Uterus (tissue), 4 donors: ENCODE measurements at places on chromosomes 12 and 14. TPM values are rescaled to one million over a fixed set of nuclear protein-coding genes. Genes with fewer than 3 reads are reported as not detected.

DNA sequence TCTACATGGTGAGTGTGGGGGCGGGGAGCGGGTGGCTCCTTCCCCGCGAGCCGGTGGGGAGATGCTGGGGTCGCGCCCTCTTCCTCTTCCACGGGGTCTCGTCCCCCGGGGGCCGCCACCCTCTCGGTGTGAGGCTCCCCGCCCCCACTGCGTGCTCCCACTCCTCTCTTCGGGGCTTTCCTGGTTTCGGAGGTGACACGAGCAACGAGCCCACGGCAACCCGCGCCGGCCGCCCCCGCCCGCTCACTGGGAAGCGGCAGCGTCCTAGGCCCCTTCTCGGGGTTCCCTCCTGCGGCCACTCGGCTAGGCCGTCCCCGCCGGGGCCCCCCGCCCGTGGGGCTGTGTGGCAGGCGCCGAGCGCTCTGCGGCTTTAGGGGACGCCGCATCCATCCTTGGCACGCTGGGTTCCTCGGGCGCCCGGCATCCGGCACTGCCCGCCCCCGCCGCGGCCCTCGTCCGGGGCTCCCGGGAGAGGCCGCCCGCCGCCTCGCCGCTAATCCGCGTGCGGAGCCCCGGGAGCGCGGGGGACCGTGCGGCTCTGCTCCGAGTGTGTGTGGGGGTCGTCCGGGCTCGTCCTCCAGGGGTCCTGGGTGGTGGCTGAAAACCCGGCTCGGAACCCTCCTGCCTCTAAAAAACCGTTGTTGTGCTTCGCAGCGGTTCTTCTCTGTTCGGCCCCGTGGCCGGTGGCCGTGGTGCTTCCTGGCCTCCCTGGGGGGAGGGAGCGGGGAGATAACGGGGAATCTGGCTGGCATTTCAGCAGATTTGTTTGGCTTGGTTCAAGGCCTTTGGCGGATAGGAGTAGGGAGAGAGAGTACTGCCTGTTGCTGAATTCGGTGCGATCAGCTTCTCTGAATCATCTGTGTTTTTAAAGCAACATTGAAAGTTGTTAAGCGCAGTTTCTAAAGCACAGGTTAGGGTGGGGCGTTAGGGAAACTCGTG is 1.0 kb downstream of the PCNX1 start:
- peak overlapping the region; percentile 87 for H3K4me3 ChIP-seq
- peak overlapping the region; percentile 98 for H3K27ac ChIP-seq
- H3K4me1 ChIP-seq: peaks cover 8% of the 10 kb centered on the region
- H3K36me3 ChIP-seq: no peaks in the 10 kb centered on the region

GRCh38 chr12:31590642-31591379 is at the start of gene DENND5B:
DENND5B (minus strand) TSS chr12:31591136; CDS start chr12:31590832, 304 bp downstream.
- H3K27me3 ChIP-seq: no peaks in the 10 kb centered on the region
- peak within 1 kb of the TSS; percentile 91 for H3K4me3 ChIP-seq
- H3K36me3 ChIP-seq: no peaks in the 10 kb centered on the region
- peak within 1 kb of the TSS; percentile 96 for H3K27ac ChIP-seq
- H3K4me1 ChIP-seq: no peaks in the 10 kb centered on the region

DNA sequence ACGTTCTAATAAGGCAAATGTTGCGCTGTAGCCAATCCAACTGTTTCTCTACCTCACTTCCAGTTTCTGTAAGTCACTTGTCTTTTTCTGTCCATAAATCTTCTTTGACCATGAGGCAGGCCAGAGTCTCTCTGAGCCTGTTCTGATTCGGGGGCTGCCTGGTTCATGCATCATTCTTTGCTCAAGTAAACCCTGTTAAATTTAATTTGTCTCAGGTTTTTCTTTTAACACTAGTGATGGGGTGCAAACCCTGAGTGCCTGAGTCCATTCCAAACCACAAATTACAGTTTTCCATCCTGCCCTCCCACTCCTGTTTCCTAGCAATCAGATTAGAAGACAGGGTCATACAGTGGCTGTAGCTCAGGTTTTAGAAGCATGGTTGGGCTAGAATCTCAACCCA is 41.9 kb downstream of the VWF start:
- H3K4me3 ChIP-seq: no peak overlapping the region
- peak overlapping the region; percentile 39 for H3K27ac ChIP-seq
- no peaks in the 10 kb centered on the region for H3K36me3 ChIP-seq
- peaks cover 7% of the 10 kb centered on the region for H3K4me1 ChIP-seq
- no peak for DNase-seq

PAX9 gene
- 0.29 TPM for total RNA-seq

DNA sequence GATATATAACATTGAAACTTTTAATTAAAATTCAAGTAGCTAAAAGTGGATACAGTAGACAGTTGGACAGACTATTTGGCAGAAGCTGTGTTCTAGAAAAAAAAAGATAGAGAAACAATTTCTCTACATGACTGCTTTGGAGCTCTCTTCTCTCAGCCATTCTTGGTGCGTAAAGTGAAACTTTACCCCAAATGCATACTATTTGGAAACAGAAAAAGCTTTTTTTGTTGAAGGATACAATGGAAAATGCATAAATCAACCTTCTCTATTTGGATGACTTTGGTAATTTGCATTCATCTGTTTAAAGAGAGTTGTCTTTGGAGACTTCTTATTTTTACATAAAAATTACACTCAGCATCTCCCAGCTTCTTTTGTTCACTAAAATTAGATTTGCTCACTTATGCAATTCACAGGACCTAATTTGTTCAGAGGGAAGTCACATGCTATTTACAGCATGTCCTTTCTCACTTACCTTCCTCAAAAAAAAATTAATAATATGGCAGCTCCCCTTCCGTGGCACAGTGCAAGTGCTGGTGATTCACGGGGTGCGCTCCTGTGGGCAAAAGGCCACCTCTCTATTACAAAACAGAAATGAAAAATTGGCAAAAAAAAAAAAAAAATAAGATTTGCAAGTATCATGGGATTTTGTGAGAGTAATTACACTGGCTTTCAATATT is 498.9 kb downstream of the RERGL start:
- no peaks in the 10 kb centered on the region for H3K27me3 ChIP-seq
- DNase-seq: no peak
- H3K4me3 ChIP-seq: no peak overlapping the region
- no peaks in the 10 kb centered on the region for H3K36me3 ChIP-seq
- no peak overlapping the region for H3K27ac ChIP-seq
- H3K4me1 ChIP-seq: no peaks in the 10 kb centered on the region

PLEKHD1 gene
- not detected for total RNA-seq

DNA sequence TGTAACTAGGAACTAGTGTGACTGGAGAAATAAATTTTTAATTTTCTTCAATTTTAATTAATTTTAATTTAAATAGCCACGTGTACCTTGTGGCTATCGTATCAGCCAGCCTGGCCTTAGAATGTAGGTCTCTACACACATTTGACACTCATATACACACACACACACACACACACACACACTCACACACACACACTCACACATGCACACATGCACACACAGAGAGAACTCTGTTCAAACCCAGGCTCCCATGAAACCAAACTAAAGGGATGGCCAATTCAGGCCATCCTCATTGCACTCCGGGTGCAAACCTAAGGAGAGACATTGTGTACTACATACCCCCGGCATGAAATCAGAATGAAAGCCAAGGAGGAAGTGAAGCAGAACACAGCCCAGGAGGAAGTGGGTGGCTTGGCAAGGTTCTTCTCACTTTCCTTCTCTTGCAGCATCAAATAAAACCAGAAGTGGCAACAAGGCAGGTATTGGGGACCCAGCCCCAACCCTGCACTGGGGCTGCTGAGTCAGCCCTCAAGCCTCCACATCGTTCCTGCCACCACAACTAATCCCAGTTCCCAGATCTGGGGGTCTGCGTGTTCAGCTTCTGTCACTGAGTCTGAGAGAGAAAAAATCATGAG is 26.2 kb upstream of the CHPT1 start:
- no peaks in the 10 kb centered on the region for H3K36me3 ChIP-seq
- no peaks in the 10 kb centered on the region for H3K4me1 ChIP-seq
- no peak for DNase-seq
- no peaks in the 10 kb centered on the region for H3K27me3 ChIP-seq
- H3K4me3 ChIP-seq: no peak overlapping the region

DNA sequence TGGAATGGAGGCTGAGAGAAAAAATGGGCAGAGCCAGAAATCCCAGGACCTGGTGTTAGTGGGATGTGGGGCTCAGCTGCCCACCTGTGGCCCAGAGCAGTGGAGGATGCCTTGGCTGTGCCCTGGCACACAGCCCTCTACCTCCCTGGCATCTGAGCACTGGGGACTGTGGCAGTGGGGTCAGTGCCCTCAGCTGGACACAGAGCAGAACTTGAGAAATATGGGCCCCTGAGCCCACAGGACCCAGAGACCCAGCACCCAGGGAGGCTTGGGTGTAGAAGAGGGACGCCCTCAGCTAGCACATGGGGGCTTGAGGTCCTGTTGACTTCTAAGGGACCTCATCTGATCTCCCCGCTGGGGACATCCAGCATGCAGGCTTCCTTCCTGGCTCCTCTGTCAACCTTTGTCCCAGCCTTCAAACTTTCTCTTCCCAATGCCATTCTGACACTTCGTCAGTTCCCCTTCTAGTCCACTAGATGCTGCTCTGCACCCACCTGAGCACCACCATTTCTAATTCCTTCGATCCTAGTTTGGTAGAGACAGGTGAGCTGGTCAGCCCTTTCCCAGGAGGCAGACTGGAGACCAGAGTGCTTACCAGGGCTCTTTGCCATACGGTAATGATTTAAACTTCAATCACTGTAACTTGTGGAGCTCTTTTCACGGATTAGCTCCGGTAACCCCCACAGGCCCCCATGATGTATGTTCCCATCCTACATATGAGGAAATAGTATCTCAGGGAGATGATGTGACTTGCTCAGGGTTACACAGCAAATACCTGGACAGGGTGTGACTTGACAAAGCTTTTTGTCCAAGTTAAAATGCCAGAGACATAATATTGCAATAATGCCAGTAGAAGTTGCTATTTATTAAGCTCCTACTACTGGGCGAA is 143.7 kb downstream of the ASCL4 start:
- no peak overlapping the region for H3K27ac ChIP-seq
- H3K4me1 ChIP-seq: no peaks in the 10 kb centered on the region
- H3K27me3 ChIP-seq: no peaks in the 10 kb centered on the region
- no peak overlapping the region for H3K4me3 ChIP-seq

TAS2R30 gene
- total RNA-seq: 9.4 TPM

ACVRL1 gene
- total RNA-seq: 161 TPM

RND1 gene
- 22.1 TPM for total RNA-seq
